ENCODE measurements at places on chromosomes 5 and 9.

- no peak for DNase-seq
Measured at GRCh38 chr5:68026092-68026885, 189.3 kb upstream of the PIK3R1 start.

- no peak for DNase-seq
Measured at GRCh38 chr9:91837981-91838731, 111.9 kb downstream of the ROR2 start.

GRCh38 chr9:93681269-93682154 lies 105.1 kb downstream of the PHF2 start:
- DNase-seq, result no peak

- no peak for DNase-seq
Measured at GRCh38 chr9:133793471-133793870, 55.3 kb upstream of the SARDH start.

GRCh38 chr5:122999947-123000563 lies 36.5 kb downstream of the PPIC start:
- no peak for DNase-seq

- no peak for DNase-seq
Measured at GRCh38 chr9:98192503-98193335, at the start of gene CORO2A. CORO2A (minus strand) TSS chr9:98192637; CDS start chr9:98157660, 34,977 bp downstream.

DNA sequence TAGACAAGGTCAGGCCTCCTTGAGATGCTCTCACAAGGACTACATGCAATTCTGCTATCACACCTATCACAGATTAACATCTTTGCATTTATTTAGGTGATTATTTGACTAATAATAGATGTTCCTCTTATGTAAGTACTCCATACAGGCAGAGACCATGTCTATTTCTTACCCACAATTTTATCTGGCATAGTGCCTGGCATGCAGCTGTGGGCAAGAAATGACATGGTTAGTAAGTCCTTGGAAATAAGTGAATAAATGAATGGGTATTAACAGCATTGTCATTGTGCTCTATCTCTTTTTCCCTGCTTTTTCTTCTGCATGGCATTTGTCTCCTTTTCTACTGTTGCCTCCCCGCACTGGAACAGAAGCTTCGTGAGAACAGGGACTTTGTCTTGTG lies 49.4 kb downstream of the SLC22A5 start:
- no peak for DNase-seq

DNA sequence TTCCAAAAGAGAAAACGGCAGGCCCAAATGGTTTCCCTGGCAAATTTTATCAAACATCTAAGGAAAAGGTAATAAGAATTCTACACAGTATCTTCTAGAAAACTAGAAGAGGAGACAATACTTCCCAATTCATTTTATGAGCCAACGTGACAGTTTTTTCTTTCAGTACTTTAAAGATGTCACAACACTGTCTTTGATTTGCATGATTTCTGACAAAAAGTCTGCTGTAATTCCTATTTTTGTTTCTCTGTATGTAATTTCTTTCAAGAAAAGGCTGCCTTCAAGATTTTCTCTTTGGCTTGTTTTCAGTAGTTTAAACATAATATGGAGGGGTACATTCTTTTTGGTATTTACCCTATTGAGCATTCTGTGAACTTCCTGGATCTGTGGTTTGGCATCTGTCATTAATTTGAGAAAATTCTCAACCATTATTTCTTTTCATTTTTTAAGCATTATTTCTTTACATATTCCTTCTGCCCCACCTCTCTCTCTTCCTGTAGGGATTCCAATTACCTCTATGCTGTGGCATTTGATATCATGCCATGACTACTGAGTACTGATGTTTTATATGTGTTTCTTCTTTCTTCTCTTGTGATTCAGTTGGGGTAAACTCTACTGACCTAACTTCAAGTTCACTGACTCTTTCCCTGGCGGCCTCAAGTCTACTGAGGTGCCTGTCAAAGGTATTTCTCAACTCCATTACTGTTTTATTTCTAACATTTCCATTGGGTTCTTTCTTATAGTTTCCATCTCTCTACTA lies 32.2 kb downstream of the ANKS6 start:
- no peak for DNase-seq

GRCh38 chr9:131402738-131403492 lies 9.0 kb downstream of the PRRC2B start:
- DNase-seq, result peak; percentile 34

- DNase-seq, result no peak
Measured at GRCh38 chr5:14906628-14907027, 35.0 kb upstream of the ANKH start.

- peak; percentile 55 for DNase-seq
Measured at GRCh38 chr5:132776131-132776937, 705 bp downstream of the SEPTIN8 start.

DNA sequence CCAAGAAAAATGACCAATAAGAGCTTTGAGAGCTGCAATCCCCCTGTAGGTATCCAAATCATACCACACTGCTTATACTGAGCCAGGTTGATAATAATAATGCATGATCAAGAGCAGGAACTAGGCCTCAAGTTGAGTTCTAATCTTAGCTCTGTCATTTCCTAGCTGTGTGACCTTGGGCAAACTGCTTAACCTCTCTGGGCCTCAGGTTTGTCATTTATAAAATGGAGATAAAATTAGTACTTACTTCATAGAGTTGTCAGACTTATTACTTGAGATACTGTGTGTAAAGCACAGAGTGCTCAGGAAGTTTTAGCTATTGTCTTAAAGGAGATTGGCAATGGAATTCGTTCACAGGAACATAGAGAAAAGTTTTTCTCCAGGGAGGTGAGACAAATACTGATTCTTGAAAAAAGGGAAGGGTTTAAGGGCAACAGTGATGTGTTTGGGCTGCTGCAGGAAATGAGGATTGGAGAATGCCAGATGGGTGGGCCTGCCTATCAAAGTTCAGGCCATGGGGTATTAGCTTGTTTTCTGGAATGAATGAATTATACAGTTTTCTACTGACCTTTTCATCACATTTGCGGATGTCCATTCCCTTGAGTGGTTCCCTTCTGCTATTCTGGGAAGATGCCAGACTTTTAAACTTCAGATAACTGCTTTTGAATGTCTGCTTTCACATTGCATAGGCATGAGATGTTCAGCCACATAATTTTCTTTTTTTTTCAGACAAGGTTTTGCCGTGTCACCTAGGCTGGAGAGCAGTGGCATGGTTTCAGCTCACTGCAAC lies 10.2 kb upstream of the ATP6V0E1 start:
- DNase-seq, result no peak

DNA sequence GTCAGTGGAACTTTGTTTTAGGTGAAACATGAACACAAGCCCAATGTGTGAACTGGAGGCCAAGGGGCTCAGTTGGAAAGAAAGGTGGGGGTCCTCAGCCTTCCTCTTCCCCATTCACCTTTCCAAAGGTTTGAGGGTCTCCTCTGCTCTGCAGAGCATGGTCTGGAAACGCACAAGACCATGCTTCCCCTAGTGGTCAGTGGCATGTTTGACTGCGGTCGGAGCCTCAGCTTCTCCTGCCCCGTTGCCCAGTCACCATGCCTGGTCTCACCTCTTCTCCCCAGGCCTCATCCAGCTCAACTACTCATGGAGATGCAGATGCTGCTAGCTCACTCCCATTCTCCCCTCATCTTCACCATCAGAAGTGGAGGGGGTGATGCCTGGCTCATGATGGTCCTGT lies 340.3 kb downstream of the GADD45G start:
- no peak for DNase-seq

DNA sequence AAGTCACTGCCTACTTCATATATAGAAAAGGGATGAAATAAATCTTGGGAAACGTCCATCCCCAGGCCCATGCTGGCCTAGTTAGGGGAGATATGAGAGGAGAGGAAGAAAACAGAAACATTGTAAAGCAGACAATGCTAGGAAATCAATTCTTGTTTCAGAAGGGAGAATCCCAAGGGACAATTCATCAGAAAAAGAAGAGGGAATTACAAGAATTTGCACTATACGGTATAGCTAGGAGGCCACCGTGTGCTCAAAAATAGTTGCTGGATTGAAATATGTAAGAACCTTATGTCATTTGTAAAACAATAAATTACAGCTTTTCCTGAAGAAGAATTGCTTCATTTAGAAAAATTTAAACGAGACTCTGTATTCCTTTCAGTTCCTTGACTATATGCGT lies 8.3 kb upstream of the SHC3 start:
- DNase-seq, result no peak

DNA sequence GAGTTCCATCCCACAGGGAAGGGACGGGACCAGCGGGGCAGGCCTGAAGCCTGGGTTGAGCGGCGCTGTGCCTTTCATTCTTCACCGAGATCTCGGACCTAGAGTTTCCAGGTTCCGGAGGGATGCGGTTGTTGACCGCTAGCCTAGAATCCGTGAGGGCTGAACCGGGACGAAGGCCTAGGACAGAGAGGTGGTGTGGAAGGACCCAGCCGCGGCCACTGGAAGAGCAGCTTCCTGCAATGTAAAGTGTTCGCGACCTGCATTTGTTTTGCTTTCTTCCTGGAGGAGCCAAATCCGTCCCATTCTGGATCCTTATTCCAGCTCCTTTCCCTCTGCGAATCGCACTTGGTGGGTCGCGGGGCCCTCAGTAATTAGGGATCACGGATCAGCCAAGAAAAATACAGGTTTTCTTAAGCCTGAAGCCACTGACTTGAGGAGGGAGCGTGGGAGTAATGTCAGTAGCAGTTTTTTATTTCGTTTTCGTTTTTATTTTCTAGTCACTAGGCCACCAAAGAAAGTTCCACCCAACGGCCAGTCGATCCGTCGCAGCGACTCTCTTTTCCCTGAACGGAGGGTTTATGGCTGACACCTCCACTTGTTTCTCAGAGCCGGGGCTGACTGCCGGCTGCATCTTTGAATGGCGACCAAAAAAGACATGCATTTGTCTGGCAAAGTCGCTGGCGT lies 48.6 kb downstream of the ANXA2R start:
- DNase-seq, result no peak

DNA sequence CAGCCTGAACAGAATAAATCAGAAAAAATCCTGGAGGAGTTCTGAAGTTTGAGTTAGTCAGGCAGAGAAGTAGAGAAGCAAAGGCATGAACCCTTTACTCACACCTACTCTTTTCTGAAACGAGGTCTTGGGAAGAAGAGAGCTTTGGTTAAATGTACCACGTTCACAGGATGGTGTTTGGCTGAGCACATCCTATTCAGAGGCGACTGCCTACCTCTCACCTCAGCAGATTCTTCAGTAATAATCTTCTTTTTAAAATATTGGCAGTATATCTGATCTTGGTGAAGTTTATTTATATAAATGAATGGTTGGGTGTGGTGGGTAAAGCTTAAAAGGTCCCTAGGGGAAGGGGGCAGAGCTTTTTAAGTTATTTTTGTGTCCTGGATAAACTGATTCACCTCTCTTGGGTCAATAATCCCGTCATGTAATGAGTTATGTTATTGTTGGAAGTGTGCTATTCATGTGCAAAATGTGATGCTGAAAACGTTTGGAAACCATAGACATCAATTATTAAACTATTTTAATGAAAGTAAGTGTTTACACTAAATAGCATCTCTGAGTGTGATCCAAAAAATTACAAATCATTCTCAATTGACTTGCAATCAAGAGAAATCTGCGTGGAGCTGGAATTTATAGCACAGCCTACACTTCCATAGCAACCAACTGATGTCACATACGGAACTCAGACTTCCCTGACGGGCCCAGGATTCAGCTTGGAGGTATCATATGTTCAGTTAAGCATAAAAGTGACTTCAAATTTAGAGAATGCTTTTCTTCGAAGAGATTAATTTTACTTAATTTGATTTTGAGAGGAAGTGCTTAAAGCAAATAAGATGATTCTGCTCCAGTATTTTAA lies 94.3 kb upstream of the EQTN start:
- DNase-seq, result no peak

DNA sequence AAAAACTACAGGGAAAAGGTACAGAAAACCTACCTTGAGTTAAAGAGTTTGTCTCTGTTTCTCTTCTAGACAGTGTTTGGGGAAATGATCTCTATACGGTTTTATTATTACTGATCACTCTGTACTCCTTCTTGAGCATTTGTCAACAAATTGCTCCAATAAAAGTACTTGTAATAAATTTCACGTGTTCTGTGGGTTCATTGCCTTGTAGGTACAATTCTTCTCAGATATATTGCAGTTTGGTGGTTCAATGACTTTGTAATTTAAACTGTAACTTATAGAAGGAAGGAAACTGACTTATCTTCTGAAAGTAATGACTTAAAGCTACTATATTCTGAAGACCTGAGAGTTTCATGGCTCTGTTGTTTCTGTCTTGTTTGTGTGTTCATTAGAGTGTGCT lies 319.9 kb upstream of the PCSK5 start:
- no peak for DNase-seq

GRCh38 chr9:79580055-79580454 lies 8.3 kb downstream of the TLE4 start:
- no peak for DNase-seq

GRCh38 chr5:170372971-170373370 lies 16.2 kb downstream of the KCNMB1 start:
- no peak for DNase-seq

GRCh38 chr5:179271821-179272325 lies 73.4 kb downstream of the ADAMTS2 start:
- DNase-seq, result no peak

- DNase-seq, result no peak
Measured at GRCh38 chr9:16571127-16571802, 299.2 kb downstream of the BNC2 start.
